ENCODE measurements at places on chromosomes 3 and 15.

GRCh38 chr3:4503050-4503449 is 9.9 kb downstream of the ITPR1 start:
- DNase-seq, result no peak

- DNase-seq, result no peak
Observed at GRCh38 chr3:191648787-191649186, 187.8 kb downstream of the PYDC2 start.

DNA sequence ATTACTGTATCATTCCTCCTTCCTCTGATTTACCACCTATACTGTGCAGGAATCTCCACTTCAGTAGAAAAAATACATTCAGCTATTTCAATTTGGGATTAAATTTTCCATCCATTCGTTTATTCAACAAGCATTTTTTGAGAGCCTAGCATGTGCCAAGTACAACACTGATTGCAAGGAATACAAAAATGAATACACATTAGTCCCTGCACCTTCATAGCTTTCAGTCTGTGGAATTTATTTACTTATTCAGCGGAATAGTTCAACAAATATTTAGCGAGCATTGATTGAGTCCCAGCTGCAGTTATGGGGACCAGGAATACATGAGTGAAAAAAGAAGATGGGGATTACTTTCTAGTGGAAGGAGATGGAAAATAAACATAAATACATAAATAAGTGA is 606.8 kb upstream of the TBL1XR1 start:
- no peak for DNase-seq

GRCh38 chr3:104519068-104519467 is 847.6 kb upstream of the ALCAM start:
- no peak for DNase-seq

GRCh38 chr15:85482894-85483293 is 102.5 kb downstream of the AKAP13 start:
- DNase-seq, result no peak

DNA sequence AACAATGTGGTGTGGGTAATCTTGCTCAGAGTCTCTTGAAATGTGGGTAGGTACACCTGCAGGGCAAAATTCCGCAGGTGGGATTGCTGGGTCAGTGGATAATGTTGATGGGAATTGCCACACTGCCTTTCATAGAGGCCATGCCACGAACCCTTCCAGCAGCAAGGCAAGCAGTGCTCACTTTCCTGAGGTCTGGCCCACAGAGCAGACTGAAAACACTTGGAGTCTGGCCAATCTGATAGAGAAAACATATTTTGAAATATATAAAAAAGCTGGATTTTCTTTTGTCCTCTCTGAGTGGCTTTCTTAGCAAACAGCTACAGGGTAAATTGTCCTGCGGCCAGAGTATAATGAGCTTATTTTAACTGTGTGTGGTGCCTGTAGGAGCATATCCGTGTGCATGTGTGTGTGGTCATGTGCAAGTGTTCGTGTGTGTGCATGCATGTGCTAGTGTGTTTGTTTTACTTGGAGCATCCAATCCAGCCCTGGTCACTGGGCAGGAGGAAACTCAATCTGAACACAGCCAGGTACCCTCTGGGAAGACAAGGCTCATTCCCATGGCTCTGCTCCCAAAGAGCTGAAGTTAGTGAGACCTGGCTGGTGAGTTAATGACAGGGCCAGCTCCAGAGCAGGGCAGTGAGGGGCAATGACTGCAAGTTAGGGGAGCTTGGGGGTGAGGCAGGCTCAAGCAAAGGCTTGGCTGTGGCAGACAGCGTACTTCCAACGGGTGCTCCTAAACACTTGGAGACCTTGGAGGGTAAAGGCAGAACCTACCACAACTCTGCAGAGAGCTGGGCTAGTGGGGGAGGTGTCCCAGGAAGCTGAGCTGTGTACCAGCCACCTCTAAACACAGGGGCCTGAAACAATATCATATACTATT is 91.3 kb downstream of the PLXNA1 start:
- no peak for DNase-seq

GRCh38 chr15:35151381-35151780 is 66.3 kb upstream of the NANOGP8 start:
- no peak for DNase-seq

DNA sequence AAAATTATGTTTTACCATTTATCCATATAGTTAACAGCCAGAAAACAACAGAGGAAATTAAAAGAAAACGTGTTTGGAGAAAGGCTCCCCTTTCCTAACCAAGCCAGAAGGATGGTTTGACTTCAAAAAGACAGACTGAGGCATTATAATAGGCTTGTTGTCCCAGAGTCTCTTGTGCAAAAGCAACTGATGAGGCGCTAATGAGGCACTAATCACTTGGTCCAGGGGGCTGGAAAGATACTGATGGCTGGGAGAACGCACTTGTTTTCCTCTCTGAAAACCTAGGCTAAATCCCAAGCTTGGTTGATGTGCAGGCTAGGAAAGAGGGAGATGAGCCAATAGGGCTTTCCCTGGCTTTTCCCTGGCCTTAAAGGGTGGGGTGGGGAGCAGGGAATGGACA is 389.6 kb downstream of the NTRK3 start:
- DNase-seq, result no peak

DNA sequence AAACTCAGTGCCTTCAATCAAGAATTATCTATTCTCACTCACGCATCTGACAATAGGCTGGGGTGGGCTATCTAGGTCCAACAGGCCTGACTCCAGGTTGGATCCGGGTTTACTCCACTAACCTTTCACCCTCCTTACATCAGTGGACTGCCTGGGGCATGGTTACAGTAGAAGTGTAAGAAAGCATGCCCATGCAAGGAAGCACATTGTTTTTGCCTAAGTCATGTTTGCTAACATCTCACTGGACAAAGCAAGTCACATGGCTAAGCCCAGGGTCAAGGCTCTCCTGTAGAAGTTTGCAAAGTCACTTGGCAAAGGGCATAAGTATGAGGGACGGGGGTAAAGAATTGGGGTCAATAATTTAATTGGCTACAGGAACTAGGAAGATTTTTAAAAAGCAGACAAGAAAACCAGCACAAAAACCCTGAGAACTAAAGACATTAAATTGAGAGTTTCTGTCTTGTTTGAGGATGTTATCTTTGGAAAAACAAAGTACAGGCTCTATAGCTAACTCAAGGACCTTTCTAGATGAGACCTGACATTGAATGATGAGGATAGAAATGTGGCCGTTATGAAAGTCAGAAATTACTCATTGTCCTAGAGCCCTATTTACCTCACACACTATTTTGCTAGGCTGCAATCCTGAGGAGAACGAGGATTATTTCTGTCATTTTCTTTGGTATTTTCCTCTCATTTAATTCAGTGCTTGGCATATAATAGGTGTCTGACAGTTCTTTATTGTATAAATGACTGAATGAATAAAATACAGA is 214.2 kb downstream of the IL20RB start:
- no peak for DNase-seq

- DNase-seq, result no peak
Observed at GRCh38 chr3:4271834-4272233, 31.3 kb upstream of the SETMAR start.

DNA sequence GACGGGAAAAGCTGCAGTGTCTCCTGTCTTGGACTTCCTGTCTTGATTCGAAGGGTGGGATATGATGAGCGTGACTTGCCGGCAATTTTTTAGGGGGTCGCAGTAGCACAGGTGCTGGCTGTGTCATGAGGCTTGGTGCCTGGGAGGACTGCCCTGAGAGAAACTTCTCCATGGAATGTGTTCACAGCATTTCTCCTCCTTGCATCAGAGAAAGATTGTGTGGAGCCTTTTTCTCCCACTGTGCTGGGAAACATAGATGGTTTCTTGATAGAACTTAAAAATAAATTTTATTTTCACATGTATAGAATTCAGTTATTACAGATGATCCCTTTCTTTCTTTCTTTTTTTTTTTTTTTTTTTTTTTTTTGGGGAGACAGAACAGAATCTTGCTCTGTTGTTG is 121.4 kb downstream of the KLHL25 start:
- DNase-seq, result no peak

DNA sequence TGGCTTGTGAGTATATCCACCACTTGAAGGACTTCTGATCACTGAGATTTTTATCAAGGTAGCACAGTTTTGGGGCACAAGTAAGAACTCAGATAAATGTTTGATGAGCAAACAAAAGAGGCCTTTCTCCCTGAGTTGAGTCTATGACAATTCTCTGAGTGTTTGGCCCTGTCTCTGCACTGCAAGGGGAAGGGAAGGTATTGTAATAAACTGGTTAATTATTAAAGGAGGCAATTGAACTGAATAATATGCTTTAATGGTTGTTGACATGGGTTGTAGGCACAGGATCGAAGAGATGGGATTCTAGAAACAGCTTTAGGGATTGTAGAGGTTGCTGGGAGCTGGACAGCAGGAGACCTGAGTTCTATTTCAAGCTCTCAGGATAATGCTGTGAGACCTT is 95.0 kb upstream of the MRPL3 start:
- no peak for DNase-seq

GRCh38 chr15:71662306-71662705 is 148.0 kb upstream of the NR2E3 start:
- DNase-seq, result no peak

- DNase-seq, result no peak
Observed at GRCh38 chr3:59240666-59241255, 190.9 kb upstream of the CFAP20DC start.

- DNase-seq, result no peak
Observed at GRCh38 chr3:185089751-185090150, 63.1 kb downstream of the C3orf70 start.

- no peak for DNase-seq
Observed at GRCh38 chr3:13162549-13163320, 89.5 kb upstream of the IQSEC1 start.

DNA sequence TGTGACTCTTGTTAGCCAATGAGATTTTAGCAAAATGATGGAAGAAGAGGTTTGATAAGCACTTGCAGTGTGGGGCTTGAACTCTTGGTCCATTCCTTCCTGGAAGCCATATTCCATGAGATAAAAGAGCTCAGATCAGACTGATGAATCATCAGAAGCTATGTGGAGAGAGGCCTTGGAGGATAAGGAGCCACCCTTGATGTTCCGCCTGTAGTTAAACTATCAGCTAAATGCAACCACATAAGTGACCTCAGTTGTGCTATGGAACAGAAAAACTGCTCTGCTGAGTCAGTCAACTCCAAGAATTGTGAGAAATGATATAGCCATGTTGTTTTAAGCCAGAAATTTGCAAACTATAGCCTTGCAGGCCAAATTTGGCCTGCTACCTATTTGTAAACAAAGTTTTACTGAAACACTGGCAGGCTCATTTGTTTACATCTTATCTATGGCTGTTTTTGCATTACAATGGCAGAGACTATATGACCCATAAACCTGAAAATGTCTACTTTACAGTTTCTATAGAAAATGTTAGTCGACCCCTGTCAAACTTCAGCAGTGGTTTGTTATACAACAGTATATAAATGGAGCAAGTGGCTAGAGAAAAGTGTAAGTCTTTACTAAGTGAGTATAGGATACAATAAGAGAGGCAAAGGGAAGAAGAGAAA is 27.6 kb upstream of the GAP43 start:
- no peak for DNase-seq

- no peak for DNase-seq
Observed at GRCh38 chr15:58243070-58243469, 104.9 kb downstream of the AQP9 start.

DNA sequence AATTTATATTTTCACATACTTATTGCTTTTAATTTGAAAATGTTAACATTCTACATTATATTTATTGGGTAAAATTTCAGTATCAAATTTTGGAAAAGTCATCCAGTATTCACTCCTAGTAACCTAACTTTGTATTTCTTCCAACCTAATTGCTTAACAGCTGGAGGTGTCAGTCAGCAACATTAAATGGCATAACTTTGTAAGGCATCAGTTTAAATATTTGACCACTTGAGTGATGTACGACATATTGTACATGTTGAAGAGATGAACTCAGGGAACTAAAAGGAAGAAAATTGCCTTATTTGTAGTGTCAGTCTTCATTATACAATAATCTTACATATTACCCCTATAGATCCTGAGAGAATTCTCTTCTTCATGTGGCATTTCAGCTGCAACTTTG is 326.8 kb downstream of the NAALADL2 start:
- DNase-seq, result no peak

DNA sequence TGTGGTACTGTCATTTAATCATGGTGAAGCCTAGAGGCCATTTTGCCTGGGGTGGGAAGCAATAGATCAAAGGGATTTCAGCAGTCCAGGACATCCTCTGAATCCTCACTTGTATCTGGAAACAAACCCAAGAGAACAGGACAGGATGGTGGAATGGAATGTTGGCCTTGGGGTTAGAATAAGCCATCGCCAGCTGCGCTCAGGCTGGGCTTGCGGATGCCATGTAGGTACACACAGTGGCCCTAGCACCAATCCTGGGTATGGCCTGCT is 76.5 kb upstream of the ALDH1A3 start:
- DNase-seq, result no peak

DNA sequence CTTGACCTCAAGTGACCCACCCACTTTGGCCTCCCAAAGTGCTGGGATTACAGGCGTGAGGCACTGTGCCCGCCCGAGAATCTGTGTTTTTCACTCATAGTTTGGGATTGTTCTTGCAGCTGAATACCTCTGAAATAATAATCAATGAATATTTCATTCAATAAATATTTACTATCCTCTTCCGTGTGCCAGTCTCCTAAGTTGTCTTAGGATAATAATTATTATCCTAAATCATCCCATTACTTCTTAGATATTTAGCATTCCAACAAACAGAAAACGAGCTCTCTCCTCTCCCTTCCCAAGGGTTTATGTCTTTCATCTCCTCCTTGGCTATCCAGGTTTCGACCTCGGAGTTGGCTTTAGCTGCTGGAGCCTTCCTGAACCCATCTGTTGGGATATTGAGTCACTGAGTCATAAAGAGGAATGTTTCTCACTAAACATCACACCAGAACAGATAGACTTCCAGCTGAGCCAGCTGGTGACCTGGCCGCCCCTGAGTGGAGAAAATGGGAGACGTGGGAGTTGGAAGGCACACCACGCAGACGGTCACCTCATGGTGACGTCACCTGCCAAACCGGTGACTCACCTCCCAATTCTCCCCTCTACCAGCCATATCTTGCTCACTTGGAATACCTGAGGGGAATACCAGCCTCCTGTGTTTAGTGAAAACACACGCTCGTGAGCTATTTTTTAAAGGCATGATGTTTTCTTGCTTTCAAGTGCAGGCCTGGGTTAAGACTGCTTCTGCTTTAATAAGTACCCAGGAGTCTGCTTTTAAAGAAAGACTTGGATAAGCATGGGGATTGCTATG is 43.9 kb downstream of the BHLHE40 start:
- DNase-seq, result no peak

GRCh38 chr3:49717959-49718857 is 1.3 kb downstream of the AMIGO3 start:
- no peak for DNase-seq

DNA sequence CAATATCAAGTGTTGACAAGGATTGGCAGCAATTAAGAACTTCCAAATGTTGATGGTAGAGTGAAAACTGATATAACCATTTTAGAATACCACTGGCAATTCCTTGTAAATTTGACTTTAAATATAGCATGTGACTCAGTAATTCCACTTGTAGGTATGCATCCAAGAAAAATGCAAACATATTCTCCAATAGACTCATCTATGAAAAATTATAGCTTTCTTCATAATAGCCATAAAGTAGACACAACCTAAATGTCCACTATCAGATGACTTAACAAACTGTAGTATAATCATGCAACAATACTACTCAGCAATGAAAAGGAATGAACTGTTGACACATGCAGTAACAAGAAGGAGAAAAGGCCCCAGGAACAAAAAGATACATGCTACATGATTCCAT is 988.1 kb downstream of the FHIT start:
- no peak for DNase-seq

- DNase-seq, result no peak
Observed at GRCh38 chr3:195110647-195111318, 160.2 kb downstream of the XXYLT1 start.

- DNase-seq, result no peak
Observed at GRCh38 chr3:187624588-187624987, 45.6 kb downstream of the SST start.

Measured in T-helper 1 cell (primary cell).